NCI-H1930 (cell line): ENCODE measurements at places on chromosomes 11 and 22.

- no peak for DNase-seq
Measured at GRCh38 chr22:37080438-37080837, 28.9 kb downstream of the KCTD17 start.

- DNase-seq = no peak
Measured at GRCh38 chr11:58395581-58395980, 11.1 kb downstream of the OR5B3 start.

DNA sequence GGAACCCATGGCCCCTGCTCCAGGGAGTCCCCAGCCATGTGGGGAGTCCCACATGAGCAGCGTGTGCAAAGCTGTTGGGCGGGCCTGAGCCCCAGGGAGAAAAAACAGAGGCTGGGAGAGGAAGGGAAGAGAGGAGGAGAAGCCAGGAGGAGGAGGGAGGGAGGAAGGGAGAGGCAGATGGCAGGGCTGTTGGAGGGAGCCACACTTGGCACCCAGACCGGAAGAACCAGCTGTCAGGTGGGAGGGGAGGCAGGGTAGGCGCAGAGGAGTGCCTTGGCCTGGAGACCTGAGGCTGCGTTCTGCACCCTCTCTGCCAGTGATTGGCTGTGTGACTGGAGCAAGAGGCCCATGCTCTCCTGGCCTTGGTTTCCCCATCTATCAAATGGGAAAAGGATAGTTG is 6.7 kb downstream of the SYNGR1 start:
- DNase-seq = no peak

- DNase-seq = no peak
Measured at GRCh38 chr11:12167061-12168000, 56.9 kb downstream of the MICAL2 start.

GRCh38 chr11:8289492-8289918 is 25.8 kb upstream of the LMO1 start:
- DNase-seq = no peak

- DNase-seq = no peak
Measured at GRCh38 chr11:123547180-123547579, 107.2 kb downstream of the SCN3B start.

GRCh38 chr11:79406376-79406775 is 34.5 kb downstream of the TENM4 start:
- no peak for DNase-seq

GRCh38 chr11:17974246-17974645 is 38.6 kb downstream of the SERGEF start:
- no peak for DNase-seq

DNA sequence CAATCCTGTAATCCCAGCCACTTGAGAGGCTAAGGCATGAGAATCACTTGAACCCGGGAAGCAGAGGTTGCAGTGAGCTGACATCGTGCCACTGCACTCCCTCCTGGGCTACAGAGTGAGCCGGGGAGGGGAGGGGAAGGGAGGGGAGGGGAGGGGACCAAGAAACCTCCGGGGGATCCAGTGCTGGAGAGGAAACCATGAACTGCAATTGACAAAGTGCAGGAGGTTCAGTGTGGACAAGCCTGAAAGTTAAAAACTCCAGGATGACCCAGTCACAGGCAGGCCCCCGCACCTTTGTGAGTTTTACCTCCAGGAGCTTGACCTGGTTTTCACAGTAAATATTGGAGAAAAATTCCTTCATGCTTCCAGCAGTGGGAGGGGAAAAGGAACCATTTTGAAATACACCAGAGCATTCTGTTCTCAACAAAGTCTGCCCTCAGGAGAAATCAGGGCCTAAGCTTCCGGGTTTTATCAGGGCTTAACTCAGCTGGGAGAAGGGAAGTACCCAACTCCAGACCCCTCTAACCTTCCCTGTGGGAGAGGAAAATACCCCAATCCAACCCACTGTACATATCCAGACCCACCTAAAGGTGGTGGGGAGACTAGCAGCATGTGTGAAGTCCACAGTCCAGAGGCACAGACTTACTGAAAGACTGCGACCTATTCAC is 15.5 kb upstream of the ZFTA start:
- no peak for DNase-seq

DNA sequence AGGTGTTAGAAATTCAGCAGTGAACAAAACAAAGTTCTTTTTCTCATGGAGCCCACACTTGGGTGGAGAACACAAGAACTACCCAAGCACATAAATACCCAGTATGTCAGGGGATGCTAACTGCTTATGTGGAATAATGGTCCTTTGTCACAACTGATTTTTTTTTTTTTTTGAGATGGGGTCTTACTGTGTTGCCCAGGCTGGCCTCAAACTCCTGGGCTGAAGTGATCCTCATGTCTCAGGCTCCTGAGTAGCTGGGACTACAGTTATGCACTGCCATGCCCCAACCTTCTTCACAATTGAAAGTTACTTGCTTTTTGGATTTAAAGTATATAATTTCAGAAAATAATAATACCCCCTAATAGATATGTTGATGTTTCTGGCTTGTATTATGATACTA is 122.6 kb upstream of the RASSF10 start:
- DNase-seq = no peak

DNA sequence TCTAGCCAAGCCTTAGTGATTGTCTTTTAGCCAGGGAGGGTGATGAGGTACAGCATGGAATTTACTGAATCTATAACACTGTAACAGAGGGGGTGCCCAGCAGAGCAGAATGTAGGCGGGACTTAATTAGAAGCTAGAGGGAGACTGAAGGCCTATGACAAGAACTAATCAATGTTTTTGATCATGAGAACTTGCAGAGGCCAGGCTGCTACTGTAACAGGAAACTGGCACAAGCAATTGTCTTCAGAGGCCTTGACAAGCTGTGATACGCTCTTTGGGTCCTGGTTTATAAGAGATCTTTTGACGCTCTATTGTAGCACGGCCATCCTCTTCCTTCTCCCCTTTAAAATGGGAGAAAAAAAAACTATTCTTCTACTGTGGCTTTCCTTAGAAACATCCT is 1297.3 kb downstream of the JRKL start:
- no peak for DNase-seq

DNA sequence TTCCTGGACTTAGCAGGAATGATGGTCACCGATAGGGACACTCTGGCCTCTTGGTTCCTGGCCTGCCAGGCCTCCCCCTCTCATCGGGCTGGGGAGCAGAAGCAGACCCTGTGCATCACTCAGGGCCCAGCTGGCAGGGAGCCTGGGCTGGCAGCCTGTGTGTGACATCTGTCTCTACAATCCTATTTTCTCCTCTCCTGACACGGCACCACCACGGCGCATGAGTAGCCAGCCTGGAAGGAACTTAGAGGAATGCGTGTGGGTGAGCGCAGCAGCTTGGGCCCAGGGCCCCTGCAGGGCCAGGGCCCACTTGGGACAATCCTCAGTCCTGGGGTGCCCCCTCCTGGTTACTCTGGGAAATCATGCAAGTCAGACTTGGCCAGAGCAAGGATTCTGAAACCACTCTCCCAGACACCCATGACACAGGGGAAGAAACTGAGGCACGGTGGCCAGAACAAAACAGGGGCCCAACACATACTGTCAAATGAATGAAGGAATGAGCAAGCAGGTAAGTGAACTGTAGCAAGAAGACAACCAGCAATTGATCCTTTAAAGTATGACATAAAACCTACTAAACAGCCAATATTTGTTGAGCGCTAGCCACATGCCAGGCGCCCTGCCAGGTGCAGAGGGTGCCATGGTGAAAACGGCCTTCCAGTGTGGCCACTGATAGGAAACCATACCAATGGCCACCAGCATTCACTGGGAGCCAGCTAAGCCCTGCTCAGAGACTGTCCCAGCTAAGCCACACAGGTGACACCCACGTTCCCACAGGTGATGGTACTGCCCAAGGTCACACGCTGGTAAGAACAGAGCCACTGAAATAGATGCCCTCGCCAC is 13.3 kb downstream of the RSPH14 start:
- DNase-seq = no peak
